Activated CD4-positive, alpha-beta T cell treated with anti-CD3 and anti-CD28 coated beads for 1 hour (primary cell): ENCODE measurements at places on chromosomes 2 and 18.

GRCh38 chr2:17460371-17461086 is 57.7 kb downstream of the RAD51AP2 start:
- no peak for DNase-seq

DNA sequence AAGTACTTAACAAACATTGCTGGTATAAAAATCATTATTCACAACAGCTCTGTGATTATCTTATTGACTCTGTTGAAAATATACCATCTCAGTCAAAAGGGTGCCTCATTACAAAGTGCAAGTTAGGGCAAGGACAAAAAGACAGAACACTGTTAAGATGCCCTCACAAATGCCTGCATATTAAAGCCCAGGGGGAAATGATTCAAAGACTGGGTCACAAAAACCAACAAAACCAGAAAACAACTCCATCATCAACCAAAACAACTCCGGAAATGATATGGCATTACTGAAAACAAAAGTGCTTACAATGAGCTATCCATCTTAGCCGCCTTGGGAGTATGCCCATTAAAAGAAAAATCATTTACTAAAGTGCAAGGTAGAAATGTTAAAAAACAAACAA is 9.9 kb downstream of the PLA2R1 start:
- DNase-seq, result no peak

GRCh38 chr2:224392545-224392944 is 9.4 kb downstream of the FAM124B start:
- DNase-seq, result no peak

- DNase-seq, result no peak
Observed at GRCh38 chr2:16664052-16664731, 1.4 kb downstream of the CYRIA start.

DNA sequence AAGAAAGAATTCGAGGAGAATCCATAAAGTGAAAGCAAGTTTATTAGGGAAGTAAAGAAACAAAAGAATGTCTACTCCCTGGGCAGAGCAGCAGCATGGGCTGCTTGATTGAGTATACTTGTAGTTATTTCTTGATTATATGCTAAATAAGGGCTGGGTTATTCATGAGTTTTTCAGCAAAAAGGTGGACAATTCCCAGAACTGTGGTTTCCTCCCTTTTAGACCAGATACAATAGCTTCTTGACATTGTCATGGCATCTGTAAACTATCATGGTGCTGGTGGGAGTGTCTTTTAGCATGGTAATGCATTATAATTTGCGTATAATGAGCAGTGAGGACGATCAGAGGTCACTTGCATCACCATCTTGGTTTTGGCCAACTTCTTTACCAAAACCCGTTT is 25.6 kb upstream of the TBC1D8 start:
- no peak for DNase-seq

DNA sequence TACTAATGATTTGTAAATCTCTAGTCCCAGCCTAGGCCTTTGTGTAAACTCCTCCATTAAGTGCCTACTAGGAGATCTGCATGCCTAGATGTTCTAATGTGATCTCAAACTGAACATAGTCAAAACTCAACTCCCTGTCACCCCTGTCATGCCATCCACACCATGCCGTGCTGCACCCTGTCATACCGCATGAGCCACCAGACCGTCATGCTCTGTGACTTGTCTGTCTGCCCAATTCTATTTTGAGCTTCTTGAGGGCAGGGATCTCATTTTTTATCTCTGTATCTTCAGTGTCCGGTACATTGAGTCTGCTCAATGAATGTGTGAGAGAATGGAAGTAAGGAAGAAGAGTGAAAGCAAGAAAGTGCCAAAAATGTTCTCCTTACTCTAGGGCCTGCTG is 35.5 kb downstream of the GREB1L start:
- DNase-seq, result no peak

GRCh38 chr18:79546781-79547272 is 132.8 kb upstream of the CTDP1 start:
- DNase-seq, result no peak

DNA sequence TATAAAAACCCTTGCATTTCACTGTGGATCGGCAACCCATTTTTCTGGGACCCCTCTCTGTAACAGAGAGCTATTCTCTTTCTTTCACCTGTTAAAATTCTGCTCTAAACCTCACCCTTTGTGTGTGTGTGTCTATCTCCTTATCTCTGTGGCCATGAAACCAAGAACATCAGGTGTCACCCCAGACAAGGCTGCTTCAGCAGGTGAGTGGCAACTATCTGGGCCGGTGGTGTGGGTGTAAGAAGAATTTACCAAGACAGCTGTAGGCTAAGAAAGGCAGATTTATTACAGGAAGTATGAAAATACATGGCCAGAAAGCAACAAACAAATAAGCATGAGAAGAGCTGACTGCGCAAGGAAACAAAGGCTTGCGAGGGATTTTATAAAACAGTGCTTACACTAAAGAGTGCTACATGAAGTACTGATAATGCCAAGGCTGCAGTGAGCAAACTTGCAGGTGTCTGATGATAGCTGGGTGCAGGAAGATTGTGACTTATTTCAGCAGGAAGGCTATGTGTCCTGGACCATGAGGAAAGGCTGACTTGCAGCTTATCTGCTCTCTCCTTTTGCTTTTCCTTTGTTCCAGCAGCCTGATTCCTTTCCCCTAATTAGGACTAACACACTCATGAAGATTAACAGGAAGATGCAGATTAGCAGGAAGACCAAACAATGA is 421.1 kb downstream of the PTH2R start:
- no peak for DNase-seq

DNA sequence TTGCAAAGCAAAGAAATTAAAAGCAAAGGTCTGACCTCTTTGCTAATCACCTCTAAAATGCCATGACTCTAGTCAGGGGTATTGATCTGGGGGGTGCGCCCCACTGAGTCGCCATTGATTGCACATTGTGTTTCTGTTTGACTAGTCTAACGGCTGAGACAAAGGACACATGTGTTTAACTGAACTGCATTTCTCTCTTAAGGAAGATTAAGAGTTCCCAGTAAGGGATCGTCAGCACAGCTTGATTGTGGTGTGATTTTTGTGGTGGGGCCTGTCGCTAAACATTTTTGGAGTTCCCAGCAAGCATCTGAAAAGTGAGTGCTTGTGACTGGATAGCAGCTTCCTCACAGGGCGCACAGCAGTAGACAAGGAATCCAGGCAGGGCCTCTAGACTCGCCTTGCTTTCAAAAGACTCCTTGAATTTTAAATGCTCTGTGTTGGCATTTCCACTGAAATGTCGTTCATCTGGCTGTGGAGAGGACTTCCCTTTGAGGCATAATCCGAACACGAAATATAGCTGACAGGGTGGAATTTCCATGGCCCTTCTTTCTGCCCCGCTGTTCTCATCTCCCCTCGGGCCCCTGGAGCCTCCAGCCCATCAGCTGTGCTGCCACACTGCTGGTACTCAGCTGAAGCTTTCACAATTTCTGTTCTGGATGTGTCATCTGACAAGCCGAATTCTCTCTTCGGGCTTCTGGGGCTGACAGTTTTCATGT is 126.3 kb downstream of the FAM168B start:
- DNase-seq, result no peak
